H1 (cell line): ENCODE measurements at places on chromosomes 3 and 15. TPM values are rescaled to one million over a fixed set of nuclear protein-coding genes. Genes with fewer than 3 reads are reported as not detected.
A peak's percentile ranks its signal among the peaks of the same experiment; 100 is the strongest.

- no peak for DNase-seq
- H3K4me1 ChIP-seq: no peaks in the 10 kb centered on the region
- H3K36me3 ChIP-seq: no peaks in the 10 kb centered on the region
- H3K27ac ChIP-seq: no peak overlapping the region
These were observed 51.0 kb downstream of the REC114 start for GRCh38 chr15:73493922-73494321.

The ZPLD1 gene
- not detected in 2 replicates for total RNA-seq

The THOC7 gene
- total RNA-seq: 69.5 and 74.0 TPM in 2 replicates

DNA sequence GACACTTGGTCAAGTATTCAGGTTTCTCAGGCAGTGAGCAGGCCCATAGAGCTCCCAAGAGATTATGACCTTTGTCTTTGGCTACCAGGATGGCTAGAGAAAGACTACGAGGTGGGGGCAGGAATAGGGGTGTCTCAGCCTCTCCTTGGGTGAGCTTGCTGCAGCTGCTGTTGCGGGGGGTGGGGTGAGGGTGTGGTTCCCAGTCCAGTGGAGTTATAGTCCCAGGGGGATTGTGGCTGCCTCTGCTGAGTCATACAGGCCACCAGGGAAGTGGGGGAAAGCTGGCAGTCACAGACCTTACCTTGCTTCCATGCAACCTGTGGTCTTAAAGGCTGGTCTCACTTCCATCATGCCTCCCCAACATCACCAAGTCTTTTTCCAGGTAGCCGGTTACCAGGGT is 31.7 kb downstream of the ATP2C1 start:
- no peak overlapping the region for H3K4me3 ChIP-seq
- H3K27ac ChIP-seq: no peak overlapping the region
- H3K36me3 ChIP-seq: no peaks in the 10 kb centered on the region; the same call in 1 of the 2 replicates

DNA sequence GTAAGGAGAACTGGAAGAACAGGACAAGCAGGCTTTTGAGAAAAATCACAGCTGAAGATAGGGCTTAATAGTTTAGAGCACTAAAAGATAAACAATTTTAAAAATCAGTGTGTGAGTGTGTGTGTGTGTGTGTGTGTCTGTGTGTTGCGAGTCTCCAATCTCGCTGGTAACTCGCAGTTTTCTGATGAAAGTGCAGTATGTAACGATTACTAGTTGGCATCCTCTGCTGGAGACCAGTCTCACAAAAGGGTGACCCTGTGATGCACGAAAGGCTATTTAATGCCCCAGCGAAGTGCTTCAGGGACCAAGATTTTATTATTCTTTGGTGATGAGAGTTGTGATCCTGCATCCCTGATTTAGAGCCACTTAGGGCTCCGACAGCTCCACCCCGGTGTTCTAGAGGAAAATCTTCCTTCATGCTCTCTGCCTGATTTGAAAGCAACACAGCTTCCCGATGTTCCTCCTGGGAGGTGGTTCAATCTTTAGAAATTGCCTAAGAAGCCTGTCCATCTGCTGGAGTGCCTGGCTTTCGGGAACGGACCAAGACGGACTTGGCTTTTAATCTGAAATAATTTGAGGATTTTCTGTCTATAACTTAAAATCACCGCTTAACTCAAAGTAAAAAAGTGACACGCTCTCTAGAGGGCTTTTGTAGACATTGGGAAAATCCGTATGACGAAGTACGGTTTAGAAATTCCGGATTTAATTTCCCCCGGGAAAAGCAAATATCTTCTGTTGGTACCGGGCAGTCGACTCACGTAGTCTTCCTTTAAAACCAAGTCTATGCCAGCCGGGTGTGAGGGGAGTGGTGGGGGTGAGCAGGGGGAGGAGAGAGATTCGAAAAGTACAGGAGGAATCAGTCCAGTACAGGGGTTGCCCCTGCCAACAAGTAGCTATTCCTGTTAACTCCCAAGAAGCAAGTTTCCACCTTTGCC is 1.1 kb upstream of the ALCAM start:
- peak overlapping the region; percentile 28 for H3K4me3 ChIP-seq
- no peak for DNase-seq
- no peak overlapping the region; the same call in 1 of the 2 replicates for H3K27ac ChIP-seq
- H3K27me3 ChIP-seq: no peaks in the 10 kb centered on the region
- H3K36me3 ChIP-seq: no peaks in the 10 kb centered on the region

The RFC4 gene
- total RNA-seq: 86.9 and 100 TPM in 2 replicates
